ENCODE measurements at places on chromosomes 12 and 14. TPM values are rescaled to one million over a fixed set of nuclear protein-coding genes. Genes with fewer than 3 reads are reported as not detected.

DNA sequence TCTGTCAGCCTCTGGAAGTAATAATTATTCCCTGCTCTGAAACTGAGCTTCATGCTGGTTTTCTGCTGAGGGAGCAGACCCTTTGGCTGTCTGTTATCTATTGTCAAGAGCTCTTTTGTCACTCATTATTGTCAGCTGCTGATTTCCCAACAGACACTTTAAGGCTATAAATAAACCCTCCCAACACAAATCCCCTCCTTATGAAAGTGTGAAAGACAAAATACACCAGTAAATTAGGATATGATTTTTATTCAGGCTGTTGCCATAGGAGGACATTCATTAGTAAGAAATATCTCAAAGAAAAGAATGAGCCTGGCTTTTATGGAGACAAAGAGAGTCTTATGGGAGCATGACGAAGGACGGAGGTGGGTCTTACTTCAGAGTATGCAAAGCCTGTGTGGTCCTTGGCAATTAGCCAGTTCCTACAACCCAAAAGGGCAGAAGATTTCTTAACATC, 180.8 kb downstream of the CRADD start:
- no peak for DNase-seq

DNA sequence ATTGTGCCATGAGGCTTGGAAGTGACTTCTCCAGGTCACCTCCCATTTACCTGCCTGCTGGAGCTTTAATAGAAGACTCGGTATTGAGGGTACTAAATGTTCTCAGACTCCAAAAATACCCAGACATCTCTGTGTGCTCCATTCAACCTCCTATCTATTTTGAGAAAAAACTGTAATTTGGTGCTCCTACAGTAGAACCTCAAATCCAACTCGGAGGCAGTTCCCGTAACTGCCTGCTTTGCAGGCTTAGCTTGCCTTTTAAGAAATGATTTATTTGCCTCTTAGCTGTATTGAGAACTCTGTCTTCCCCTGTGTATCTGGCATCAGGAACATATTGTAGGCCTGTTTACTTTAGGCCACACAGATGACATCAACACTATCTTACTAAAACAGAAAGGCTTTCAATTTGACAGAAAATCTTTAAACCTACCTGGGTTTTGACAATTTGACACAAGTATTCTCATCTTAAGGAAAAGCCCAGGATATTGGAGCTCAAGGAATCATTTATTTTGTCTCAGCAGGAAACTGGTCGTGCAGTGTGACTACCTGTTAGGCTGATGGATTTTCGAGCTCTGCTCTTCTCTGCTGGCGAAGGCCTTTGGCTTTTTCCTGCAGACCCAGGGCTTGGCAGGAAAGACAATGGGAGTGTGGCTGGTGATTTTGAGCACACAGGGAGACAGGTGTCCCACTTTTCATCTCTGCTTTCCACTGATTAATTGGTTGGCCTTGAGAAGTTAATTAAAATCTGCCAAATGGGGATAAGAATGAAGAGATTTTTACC, 314.8 kb downstream of the SNAPC1 start:
- DNase-seq = no peak

DNA sequence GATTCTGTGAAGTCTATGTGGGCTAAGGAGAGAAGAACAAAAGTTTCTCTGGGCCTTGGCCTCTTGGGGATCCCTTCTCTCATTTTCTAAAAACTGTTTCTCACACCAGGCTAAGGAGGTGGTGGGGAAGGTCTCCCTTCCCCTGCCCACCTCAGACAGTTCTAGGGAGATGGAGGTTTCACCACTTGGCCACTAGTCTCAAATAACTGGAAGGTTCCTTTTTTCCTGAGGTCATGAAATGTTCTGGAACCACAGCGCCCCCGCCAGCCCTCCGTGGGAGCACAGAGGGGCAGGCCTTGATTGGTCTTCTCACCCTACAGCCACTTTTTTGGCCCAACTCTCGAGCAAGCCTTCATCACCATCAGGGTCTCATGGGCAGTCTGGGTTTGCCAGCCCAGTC, 12.6 kb downstream of the C12orf43 start:
- DNase-seq = no peak

- no peak for DNase-seq
Measured at GRCh38 chr12:46442738-46443137, 70.2 kb upstream of the SLC38A2 start.

GRCh38 chr14:34299360-34299759, 162.7 kb downstream of the SPTSSA start:
- no peak for DNase-seq

- DNase-seq = no peak
Measured at GRCh38 chr14:89245802-89246201, 171.2 kb downstream of the FOXN3 start.

GRCh38 chr12:128338386-128339125, 71.6 kb downstream of the TMEM132C start:
- DNase-seq = no peak

DNA sequence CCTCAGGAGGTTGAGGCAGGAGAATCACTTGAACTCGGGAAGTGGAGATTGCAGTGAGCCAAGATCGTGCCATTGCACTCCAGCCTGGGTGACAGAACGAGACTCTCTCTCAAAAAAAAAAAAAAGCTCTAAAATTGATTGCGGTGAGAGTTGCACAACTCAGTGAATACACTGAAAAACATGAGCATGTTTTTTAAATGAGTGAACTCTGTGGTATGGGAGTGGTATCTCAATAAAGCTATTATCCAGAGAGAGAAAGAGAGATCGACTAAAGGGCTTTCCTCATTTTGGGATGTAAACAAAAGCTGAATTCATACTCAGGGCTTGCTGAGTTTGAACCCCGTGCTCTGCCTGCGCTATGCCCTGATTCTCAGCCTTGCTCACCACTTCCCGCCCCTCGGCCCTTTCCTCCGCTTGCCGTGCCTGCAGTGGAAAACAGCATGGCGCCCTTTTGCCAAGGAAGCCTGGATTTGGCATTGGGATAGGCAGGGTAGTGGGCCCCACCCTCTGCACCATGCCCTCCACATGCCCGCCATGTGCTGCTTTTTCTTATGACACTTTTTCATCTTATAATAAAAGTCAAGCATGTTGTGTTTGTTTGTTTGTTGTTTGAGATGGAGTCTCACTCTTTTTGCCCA, 102.5 kb downstream of the LGMN start:
- no peak for DNase-seq

- DNase-seq = no peak
Measured at GRCh38 chr12:104280717-104281458, 22.7 kb upstream of the EID3 start.

- DNase-seq = no peak
Measured at GRCh38 chr12:1173781-1174617, 183.0 kb downstream of the ERC1 start.

The TEX52 gene
- total RNA-seq = not detected

The CACNA2D4 gene
- total RNA-seq = 3.2 TPM

The PIK3C2G gene
- 35.1 TPM for total RNA-seq

The CDH24 gene
- 2.2 TPM for total RNA-seq

The SLC7A8 gene
- 98.9 TPM for total RNA-seq

The RNASE3 gene
- not detected for total RNA-seq

The MMP19 gene
- 47.9 TPM for total RNA-seq

All from breast epithelium (tissue), 4 donors.